Stimulated activated CD4-positive, alpha-beta T cell treated with anti-CD3 and anti-CD28 coated beads, Interleukin-15, amount 100 ng/mL, for 1 hour (primary cell): ENCODE measurements at places on chromosomes 2 and 18.

DNA sequence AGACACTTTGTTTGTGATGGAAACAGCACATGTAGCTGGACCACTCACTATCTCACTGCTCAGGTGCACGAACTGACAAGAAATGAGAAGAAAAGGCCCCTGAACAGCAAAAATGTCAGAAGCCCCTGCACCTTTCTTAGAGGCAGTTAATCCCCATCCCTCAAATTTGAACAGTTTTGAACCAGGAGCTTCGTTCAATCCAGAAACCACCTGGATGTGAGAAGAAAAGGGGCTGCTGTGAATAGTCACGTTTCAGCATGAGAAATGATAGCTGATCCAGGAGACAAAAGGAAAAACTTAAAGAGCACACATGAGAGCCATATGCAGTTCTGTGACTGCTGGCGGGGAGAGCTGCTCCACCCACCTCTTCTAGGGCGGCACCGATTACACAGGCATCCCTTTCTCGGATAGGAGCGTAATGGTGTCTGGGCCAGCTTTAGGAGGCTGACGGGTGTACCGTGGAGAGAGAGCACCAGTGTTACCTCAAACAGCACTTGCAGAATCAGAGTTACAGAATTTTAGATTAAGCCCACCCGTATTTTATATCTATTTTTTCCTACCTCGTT lies 117.0 kb upstream of the EML6 start:
- no peak for DNase-seq

DNA sequence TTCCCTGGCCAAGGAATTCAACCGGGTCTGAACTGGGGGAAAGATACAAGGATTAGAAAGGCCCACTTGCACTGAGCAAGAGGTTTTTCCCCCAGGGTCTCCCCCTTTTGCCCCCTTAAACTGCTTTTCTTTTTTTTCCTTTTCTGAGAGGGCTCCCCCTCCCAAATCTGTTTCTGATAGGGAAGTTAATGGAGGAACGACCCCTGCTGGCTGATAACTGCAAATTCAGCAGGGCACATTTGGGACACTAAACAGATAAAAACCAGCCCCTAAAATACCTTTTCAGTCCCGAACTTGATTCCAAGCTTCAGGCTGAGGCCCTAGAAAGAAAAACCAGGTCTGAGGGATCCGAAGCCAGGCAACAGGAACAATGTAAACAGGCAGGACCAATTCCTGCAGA lies 1012.4 kb upstream of the CRIM1 start:
- no peak for DNase-seq

DNA sequence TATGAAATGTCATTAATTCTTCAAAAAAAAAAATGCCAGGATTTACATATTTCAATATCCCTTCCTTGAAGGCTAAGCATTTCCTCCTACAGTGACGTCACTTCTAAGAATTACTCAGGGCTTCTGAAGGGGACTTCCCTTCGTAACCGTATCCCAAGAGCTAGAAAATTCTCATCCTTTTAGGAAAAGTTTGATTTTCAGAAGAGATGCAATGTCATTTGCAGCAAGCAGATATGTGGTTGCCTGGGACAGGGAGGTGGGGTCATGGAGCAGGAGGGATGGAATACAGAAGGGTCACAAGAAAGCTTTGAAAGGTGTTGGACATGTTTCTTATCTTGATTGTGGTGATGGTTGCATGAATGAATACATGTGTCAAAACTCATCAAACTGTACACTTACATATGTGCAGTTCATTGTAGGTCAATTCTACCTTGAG lies 97.0 kb upstream of the ATL2 start:
- DNase-seq, result no peak

- DNase-seq, result no peak
Observed at GRCh38 chr2:205556841-205557539, 125.3 kb upstream of the NRP2 start.

GRCh38 chr2:39335930-39336329 lies 92.2 kb upstream of the CDKL4 start:
- no peak for DNase-seq

DNA sequence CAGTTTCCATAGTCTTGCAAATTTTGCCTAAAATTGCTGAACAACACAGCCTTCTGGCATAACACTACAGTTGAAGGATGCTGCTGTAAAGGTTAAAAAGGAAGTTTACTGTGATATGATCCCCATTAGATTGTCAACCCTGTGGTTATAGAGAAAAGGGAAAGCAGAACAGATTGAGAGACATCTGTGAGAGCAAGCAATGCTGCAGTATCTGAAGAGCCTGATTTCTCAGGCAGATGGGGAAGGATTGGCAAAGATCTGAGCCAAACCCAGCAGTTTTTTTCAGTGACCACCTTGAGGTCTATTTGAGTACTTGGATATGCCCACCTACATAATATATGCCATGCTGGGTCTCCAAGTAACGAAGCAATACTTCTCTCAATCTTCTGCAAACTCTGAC lies 8.5 kb upstream of the ST8SIA3 start:
- DNase-seq, result no peak

GRCh38 chr18:47163241-47163640 lies 12.9 kb downstream of the IER3IP1 start:
- no peak for DNase-seq

DNA sequence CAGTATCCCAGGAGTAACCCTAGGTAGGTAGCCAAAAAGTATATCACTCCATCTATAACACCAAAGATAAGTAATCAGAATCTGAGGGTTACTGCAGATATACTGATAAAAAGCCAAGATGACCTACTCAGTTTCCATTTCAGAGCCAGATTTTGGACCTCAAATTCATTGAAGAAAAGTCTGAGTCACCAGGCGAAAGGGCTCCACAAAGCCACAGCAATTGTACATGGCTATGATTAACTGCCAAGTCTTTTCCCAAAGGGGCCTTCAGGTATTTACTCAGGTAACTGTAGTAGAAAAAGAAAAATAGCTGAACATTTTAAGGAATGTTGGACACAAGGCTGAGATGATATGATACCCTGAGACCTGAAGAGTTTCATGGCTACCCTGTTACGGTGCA lies 75.6 kb upstream of the KCNH7 start:
- DNase-seq, result no peak

GRCh38 chr18:32042337-32042736 lies 23.7 kb downstream of the RNF125 start:
- DNase-seq, result no peak

DNA sequence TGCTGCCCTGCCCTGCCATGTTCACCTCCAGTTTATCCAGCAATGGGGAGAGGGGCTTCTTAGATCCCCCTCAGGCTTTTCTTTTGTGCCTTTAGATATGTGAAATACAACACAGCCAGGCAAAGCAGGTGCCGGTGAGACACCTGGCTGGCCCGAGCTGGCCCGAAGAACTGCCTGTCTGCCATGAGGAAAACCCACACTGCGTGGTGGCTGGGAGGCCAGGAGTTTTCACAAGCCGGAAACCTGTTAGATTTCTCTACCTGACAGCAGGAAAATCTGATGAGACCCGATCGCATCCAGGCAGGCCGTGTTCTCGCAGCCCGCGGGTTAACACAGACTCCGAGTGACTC lies 5.7 kb upstream of the GAL3ST2 start:
- no peak for DNase-seq

- no peak for DNase-seq
Observed at GRCh38 chr2:25326326-25327013, 15.3 kb downstream of the DNMT3A start.

DNA sequence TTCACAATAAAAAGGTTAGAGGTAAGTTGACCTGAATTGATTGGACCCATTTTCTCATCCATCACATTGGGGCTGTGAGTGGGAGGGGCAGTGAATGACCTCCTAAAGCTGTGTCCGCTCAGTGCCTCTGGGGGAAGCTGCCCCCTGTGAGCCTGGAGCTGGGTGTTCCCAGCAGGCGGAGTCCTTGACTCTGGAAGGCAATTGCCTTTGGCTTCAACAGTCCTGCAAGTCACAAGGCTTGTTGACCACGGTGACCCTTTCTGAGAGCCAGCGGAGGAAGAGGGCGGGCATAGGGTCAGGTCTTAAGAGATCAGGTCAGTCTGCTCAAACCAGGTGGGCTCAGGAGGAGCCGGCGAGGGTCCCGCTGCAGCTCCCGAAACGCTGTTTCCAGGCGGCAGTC lies 1.1 kb upstream of the CIDEA start:
- DNase-seq, result no peak

GRCh38 chr18:13416208-13416607 lies 197.6 kb downstream of the LDLRAD4 start:
- no peak for DNase-seq

GRCh38 chr2:109193807-109194619 lies 65.0 kb downstream of the SH3RF3 start:
- DNase-seq, result no peak

GRCh38 chr2:218002143-218002844 lies 501 bp downstream of the TNS1 start:
- no peak for DNase-seq

GRCh38 chr2:238155051-238155760 lies 3.6 kb upstream of the ERFE start:
- no peak for DNase-seq

GRCh38 chr18:45997700-45998151 lies 30.6 kb upstream of the EPG5 start:
- no peak for DNase-seq

DNA sequence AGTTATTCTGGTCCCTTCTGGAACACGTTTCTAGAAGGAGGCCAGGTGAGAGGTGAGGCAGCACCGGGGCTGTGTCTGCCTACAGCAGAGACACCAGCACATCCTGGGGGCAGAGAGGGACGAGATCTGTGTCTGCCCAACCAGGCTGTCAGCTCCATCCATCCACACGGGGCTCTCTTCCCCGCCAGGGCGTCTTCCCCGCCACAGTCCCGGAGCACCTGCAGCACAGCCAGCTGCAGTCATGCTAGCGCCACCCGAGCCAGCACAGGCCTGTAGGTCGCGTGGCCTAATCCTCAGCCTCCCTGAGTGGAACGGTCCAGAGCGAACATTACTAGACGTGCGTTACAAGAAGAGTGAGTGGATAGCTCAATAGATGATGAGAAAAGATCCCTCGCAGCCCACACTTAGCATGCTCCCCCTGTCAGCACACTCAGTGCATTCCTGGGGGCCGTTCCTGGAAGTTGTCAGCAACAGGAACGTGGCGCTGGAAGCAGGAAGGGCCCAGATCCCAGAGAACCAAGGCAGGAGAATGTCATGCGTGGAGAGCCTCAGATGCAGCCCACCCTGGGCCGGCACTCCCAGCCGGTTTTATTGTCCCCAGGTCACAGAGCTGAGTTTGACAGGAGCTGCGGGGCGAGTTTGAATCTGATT lies 179.0 kb downstream of the TWIST2 start:
- DNase-seq, result no peak

GRCh38 chr18:25279133-25279532 lies 72.8 kb downstream of the ZNF521 start:
- DNase-seq, result no peak

DNA sequence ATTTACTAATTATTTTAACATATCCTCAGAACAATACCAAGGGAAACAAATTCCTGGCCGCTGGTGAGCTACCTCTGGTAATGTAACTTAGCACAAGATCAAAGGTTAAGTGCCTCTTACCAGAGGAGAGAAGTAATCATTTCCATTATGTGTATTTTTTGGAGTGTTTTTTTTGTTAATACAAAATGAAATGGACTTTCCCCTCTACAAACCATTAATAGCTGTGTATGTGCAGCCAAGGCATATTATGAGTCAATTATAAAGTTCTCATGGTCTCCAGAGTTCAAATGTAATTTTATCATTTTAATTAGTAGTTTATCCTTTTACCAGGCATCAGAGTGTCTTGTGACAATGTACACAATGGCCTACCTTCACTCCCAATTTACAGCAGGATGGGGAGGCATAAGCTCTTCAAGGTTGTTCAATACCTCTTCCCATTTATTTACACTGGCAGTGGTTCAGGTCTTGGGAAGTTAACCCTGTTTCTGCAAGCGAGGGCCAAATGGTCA lies 242.2 kb downstream of the TGIF1 start:
- no peak for DNase-seq

DNA sequence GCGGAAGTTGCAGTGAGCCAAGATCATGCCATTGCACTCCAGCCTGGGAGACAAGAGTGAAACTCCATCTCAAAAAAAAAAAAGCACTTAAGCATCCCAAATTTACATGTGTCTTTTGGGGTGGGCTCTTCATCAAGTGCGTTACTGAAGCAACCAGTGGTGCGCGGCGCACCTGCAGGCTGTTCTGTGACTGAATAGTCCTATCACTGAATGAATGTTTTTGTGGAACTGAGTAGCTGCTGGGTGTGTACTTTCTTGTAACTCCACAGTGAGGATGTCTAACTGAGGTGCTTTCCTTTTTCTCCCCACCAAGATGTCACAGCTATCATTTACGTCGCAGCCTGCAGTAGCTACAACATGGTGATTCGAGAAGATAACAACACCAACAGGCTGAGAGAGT lies 17.0 kb downstream of the CHMP1B start:
- no peak for DNase-seq

DNA sequence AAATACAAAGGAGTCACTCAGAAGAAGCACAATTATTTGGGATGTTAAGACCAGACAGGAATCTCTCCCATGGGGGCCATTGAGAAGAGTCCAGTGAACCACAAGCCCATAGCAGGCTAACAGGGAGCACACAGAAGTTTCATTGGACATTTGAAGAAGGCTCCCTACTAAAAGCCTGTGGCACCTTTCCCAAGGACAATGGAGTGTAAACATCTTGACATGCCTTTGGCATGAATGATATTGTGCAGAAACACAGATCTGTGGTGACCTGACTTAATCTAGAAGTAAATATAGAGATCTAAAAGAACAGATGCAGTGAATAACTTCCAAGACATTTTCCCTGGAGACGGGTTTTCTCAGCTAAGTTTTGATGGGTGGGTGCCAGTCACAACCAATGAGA lies 221.5 kb downstream of the EPHA4 start:
- DNase-seq, result no peak

DNA sequence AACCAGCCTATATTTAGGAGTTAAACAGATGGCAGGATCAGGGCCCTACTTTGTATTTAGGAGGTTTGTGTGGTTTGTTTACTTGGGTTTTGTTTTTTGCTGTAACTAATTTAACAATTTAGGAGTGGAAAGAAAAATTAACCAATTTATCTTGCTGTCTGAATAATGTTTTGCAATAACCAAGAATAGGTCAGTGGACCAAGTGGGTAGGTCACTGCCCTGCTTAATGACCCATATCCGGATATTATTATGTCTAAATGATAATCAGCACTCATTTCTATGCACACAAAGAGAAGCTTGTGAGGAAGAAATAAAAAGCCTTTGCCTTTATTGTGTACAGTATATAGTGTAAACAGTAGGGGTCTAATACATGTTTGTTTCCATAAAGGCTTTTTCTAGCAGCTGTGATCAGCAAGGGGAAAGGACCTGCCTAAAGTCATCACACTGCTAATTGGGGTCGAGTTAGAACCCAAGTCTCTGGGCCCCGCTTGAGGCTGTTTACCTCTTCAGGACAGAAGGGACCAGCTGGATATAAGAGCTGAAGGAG lies 76.6 kb downstream of the TGOLN2 start:
- DNase-seq, result no peak

- DNase-seq, result no peak
Observed at GRCh38 chr2:120818441-120818920, 82.8 kb downstream of the GLI2 start.
